ENCODE measurements at places on chromosomes 12 and 14.

GRCh38 chr12:83971781-83972180 is 940.8 kb downstream of the SLC6A15 start:
- DNase-seq: no peak

DNA sequence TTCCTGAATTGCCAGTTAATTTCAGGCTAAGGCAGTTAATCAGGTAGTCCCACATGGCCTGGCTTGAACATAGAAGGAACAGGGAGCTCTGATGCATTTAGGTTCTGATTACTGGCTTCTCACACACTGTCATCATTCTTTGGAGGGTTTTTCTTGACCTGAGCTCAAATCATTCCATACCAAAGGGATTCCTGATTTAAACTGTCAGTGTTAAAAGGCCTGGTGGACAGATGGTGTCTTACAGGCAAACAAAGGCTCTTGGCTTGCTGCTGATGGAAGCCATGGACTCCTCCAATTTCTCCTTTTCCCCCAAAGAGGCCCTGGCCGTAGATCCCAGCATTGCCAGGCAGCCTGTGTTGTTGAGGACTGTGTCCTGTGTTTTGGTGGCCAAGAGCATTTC is 30.2 kb downstream of the CACNA1C start:
- no peak for DNase-seq

GRCh38 chr12:91105807-91106206 is 5.5 kb downstream of the LUM start:
- no peak for DNase-seq

DNA sequence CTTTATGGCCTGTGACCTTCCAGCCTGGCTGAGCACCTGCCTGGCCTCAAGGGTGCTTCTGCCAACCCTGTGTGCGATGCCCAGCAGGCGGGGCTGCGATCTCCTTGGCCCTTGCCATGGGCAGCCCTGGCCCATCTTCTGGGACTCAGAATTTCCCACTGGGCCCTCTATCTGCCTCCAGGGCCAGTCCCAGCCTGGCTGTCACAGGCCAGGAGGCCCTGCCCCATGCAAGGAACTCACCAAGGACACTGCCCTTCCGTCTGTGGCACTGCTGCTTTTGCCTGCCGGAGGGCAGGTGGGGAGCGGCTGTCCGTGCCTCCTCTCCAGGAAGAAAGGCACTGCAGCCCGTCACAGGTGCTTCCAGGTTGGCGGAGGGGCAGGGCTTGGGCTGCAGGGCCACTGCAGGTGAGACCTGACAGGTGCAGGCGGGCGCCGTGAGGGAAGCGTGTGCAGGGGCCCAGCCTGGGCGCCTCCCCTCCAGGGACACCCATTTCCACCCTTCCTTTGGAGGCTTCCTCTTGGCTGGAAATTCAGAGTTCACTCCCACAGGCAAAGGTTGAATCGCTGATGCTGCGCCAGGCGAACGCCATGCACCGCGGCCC is 177.8 kb downstream of the KIF26A start:
- DNase-seq: no peak

- DNase-seq: peak; percentile 40
Measured at GRCh38 chr12:47686645-47687240, 19.1 kb downstream of the RPAP3 start.

DNA sequence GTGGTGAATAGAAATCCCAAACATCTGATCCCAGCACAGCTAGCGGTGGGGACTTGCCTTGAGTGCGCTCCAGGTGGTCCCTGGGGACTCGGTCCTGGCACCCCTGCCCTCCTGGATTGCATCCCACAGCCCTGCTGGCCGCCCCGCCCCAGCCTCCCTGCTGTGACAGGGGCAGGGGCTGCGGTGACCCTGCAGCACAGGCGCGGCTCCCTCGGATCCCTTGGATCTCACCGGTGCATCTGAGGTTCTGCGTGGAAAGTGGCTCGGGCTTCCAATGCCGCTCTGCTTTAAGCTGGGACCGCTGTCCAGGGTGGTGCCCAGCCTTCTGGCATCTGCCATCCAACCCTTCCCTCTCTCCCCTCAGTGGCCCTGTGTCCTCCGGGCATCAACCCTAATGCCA is 16.0 kb downstream of the ANKRD9 start:
- DNase-seq: no peak

GRCh38 chr12:109287181-109287580 is 21.9 kb downstream of the FOXN4 start:
- no peak for DNase-seq

- peak; percentile 19 for DNase-seq
Measured at GRCh38 chr12:93380480-93381121, 2.9 kb downstream of the NUDT4 start.

DNA sequence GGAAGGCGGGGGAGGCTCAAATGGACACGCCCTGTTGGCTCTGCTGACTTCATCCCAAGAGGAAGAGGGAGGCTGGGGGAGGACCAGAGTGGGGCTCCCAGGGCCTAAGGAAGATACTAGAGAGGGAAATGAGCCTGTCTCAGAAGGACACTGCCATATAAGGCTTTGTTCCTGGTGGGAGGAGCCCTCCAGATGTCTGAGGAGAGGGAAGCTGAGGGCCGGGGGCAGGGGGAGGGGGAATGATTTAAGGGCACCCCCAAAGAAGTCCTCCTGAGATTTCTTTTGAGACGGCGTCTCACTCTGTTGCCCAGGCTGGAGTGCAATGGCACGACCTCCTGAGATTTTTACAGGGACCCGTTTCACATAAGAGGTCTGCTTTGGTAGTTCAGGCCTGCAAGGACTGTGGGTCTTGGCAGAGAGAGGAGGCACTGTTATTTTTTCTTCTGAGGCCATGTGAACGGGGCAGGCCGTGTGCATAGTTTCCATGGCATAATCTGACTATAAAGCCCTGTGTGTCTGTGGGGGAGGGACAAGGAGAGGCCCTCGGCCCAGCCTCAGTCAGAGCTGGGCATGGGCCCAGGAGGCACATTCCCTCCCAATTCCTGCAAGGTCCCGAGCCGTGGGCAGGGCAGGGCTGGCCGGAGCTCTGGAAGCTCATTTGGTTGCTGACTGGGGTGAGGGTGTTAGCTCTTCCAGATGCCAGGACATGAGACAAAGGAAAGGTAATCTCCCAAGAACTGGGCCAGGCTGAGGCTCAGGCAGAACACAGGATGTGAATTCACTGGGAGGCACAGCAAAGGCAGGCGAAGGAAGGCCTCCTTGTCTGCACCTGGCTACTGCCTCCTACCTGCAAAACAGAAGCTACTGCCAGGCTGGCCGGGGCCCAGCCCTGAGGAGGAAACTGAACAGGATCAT is 22.2 kb upstream of the PLEKHG3 start:
- DNase-seq: no peak

DNA sequence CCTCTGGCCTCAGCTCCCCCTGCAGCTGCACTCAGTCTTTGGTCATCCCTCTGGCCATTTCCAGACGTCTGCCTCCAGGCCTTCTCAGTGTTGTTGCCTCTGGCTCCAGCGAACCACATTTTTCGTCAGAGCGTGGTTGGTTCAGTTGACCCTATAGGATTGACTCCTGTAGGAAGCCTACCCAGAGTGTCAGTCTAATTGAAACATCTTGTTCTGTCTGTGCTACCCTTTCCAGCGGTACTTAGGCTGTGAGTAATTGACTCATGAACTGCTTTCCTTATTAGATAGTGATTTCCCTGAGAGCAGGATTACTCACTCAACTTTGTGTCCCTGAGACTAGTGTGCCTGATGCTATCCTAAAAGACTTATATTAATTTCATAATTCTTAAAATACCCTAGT is 373.2 kb downstream of the ATP23 start:
- DNase-seq: no peak

DNA sequence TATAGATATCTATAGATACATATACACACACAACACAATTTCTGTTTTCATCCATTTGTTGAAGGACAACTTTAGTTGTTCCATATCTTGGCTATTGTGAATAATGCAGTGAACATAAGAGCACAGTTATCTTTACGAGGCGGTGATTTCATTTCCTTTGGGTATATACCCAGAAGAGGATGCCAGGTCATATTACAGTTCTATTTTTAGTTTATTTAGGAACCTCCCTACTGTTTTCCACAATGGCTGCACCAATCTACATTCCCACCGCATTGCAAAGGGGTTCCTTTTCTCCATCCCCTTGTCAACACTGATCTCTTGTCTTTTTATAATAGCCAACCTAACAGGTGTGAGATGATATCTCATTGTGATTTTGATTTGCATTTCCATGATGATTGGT is 143.4 kb upstream of the ARHGAP5 start:
- DNase-seq: no peak

DNA sequence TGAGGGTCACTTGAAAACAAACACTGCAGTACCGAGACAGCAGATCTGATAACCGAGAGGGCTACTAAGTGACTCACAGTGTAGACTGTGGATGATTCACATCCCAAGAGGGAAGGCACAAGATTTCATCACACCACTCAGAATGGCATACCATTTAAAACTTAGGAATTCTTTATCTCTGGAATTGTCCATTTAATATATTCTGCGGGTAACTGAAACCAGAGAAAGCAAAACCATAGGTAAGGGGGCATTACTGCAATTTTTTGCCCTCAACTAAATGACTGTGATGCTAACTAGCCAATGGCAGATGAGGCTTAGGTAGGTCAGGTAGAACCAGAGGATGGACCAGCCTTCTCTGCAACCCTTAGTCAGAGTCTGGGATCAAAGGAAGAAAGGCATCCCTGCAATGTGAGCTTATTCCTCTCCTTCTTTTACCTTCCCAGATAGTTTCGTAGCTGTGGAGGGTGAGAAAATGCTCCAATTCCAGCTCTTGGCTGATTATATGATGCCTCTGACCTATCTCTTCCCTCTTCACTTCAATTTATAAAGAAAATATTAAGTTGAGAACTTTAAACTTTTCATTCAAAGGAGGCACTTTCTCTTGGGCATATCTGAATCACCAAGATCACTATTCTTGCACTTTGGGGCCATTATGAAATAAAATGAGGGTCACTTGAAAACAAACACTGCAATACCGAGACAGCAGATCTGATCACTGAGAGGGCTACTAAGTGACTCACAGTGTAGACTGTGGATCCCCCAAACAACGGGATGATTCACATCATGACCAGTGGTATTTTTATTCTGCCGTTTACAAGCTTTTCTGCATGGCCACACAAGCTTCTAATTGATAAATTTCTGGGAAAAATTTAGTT is 6.8 kb downstream of the ART4 start:
- no peak for DNase-seq

- no peak for DNase-seq
Measured at GRCh38 chr12:95014554-95014953, 11.1 kb upstream of the NDUFA12 start.

DNA sequence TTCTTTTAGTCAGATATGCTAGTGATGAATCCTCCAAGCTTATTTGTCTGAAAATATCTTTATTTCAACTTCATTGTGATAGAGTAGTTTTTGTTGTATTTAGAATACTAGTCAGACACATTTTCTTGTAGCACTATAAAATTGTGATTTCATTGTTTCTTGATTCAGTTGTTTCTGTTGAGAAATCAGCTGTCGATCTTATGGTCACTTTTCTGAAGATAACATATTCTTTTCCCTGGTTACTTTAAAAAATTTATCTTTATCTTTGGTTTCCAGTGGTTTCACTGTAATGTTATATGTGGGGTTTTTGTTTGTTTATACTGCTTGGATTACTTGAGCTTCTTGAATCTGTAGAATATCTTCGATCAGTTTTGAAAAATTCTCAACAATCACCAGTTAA is 426.1 kb downstream of the SOX5 start:
- DNase-seq: peak; percentile 5

- DNase-seq: no peak
Measured at GRCh38 chr12:16018306-16018705, 107.2 kb downstream of the DERA start.

- no peak for DNase-seq
Measured at GRCh38 chr14:104277416-104278213, 139.2 kb downstream of the KIF26A start.

DNA sequence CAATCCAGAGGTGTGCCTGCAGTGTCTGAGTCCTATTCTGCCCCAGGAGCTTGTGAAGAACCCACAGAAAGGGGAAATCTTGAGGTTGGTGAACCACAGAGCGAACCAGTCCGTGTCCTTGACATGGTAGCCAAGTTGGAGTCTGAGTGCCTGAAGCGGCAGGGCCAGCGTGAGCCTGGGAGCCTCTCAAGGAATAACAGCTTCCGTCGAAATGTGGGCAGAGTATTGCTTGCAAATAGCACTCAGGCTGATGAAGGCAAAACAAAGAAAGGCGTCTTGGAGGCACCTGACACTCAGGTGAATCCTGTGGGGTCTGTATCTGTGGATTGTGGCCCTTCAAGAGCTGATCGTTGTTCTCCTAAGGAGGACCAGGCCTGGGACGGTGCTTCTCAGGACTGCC is 60.5 kb downstream of the ATG14 start:
- no peak for DNase-seq

DNA sequence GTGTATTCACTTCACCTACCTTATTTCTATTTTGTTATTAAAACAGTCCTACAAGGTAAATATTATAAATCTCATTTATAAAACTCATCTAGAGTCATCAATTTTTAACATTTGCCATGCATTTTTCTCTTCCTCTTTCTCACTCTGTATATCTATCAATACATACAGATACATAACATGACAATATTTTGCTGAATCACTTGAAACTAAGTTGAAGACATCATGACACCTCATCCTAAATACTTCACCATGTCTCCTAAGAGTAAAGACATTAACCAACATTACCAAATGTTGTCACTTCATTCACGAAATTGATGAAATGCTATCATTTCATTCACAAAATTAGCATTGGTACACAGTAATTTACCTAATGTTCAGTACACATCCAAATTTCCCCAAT is 181.8 kb downstream of the PAX9 start:
- no peak for DNase-seq

GRCh38 chr14:77991128-77991772 is 178.9 kb upstream of the NRXN3 start:
- DNase-seq: peak; percentile 23

DNA sequence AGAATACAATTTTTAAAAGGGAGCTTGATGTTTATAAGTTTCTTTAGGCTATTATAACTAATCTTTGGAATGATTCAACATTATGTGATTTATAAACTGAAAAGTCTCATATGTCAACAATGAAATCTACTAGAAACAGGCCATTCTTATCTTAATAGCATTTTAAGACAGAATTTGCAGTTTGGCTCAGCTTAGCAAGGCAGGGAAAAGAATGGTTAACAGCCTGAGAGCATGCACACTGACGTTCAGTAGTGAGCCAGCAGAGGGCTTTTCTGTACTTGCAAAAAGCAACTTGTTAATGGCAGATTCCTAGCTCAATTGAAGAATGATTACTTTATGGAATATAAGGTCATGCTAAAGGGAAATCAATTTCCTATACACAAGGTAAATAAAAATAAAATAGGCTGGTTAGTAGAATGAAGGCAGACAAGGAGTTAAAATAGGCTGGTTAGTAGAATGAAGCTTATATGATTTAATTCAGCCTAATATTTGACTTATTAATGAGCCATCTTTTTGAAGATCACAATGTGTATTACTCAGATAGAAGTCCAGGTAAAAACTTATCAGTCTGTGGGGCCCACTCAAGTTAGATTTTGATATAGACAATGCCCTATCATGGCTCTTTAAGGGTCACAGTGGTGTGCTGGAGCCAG is 95.9 kb downstream of the OTOGL start:
- peak; percentile 71 for DNase-seq

DNA sequence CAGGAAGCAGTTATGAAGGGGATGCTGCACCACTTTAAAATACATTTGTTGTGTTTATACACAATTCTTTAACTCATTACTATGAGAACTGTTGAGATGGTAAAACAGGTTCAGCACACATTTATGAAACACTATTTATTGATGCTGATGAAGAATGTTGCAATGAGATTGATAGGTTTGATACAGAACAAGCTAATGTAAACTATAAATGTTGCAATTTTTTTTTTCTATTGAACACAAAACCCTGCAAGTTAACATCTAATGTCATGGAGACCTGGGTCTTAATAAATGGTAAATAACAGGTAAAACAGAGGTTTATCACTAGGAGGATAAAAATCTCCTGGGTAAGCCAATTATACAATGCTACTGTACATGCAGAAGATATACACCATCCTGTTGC is 857.6 kb downstream of the FSCB start:
- no peak for DNase-seq
